ENCODE measurements at places on chromosomes 6 and 20. TPM values are rescaled to one million over a fixed set of nuclear protein-coding genes. Genes with fewer than 3 reads are reported as not detected.

PBOV1 gene
- 0.06 TPM for polyA plus RNA-seq

STX11 gene
- polyA plus RNA-seq: 3.2 TPM

GRCh38 chr6:137017081-137017480, 27.7 kb downstream of the IL20RA start:
- H3K27ac ChIP-seq: no peak overlapping the region
- H3K4me3 ChIP-seq: no peak overlapping the region
- H3K27me3 ChIP-seq: no peaks in the 10 kb centered on the region
- no peak for DNase-seq

DNA sequence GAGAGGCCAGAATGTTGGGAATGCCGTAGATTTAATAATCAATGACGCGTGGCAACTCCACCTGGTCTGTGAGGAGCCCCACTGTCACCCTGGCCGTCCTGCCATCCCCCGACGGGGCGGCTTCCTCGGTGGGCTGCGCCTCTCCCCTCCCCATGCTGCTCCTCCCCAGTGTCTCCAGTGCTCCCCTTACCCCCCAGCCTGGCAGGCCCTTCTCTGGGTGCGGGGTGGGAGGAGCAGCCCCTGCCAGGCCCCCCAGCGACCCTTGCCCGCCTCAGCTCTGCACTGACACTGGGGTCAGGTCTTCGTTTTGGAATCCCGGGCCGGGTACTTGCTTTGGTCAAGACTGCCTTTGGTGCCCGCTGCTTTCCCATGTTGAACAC, 82.3 kb upstream of the FRMD1 start:
- no peak overlapping the region for H3K4me3 ChIP-seq
- H3K27ac ChIP-seq: no peak overlapping the region
- H3K4me1 ChIP-seq: no peaks in the 10 kb centered on the region

DNA sequence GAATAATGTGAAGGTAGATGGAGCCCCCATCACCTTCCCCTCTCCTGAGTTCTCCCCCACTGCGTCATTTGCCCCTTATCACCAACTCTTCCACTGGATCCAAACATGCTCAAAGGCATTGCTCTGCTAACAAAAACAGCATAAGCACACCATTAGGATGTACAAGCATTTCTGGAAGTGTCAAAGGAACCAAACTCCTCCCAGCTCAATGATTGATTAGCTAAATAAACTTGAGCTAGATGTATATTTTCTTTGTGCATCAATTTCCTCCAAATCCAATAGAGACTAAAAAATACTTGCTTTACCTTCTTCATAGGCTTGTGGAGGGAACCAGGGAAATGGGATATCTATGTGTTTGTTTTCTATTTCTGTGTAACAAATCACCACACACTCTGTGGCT, 248.4 kb upstream of the JARID2 start:
- no peaks in the 10 kb centered on the region for H3K36me3 ChIP-seq
- DNase-seq: no peak
- no peaks in the 10 kb centered on the region for H3K27me3 ChIP-seq
- H3K27ac ChIP-seq: no peak overlapping the region

- DNase-seq: no peak
- H3K27me3 ChIP-seq: no peaks in the 10 kb centered on the region
- H3K27ac ChIP-seq: no peak overlapping the region
- H3K4me1 ChIP-seq: peaks cover 20% of the 10 kb centered on the region
Observed at GRCh38 chr6:15434263-15434662, 188.4 kb downstream of the JARID2 start.

- no peak overlapping the region for H3K27ac ChIP-seq
- no peak for DNase-seq
- no peaks in the 10 kb centered on the region for H3K36me3 ChIP-seq
- H3K4me3 ChIP-seq: no peak overlapping the region
- no peaks in the 10 kb centered on the region for H3K4me1 ChIP-seq
Observed at GRCh38 chr6:93248631-93249030, 170.7 kb downstream of the EPHA7 start.

DNA sequence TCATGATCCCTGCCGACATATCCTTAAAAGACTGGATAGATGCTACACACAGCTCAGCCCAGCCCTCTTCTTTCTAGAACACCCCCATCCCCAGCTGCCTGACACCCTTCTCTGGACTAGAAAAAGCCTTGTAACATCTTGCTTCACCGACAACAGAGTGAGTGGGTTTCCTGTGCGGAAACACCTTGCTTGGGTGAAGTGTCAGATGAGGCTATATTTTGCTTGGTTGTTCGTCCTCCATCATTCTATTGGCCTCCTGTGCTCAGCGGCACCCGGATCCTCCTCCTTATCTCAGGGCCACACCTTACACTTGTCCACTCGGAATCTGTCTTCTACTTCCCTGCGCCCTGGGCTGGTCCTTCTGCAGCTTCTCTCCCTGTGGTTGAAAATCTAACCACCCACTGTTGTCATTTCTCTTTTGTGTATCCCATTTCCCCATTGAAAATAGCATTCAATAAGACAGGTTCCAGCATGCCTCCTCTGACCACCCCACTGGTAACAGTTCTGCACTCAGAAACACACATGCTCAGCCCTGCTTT, 101.3 kb upstream of the MLN start:
- H3K4me3 ChIP-seq: no peak overlapping the region
- no peaks in the 10 kb centered on the region for H3K36me3 ChIP-seq
- H3K27me3 ChIP-seq: no peaks in the 10 kb centered on the region
- no peak overlapping the region for H3K27ac ChIP-seq
- no peak for DNase-seq
- H3K4me1 ChIP-seq: no peaks in the 10 kb centered on the region

GRCh38 chr6:105886814-105887544, 199.2 kb upstream of the PRDM1 start:
- DNase-seq: no peak
- no peaks in the 10 kb centered on the region for H3K27me3 ChIP-seq
- no peak overlapping the region for H3K27ac ChIP-seq
- H3K36me3 ChIP-seq: no peaks in the 10 kb centered on the region
- no peak overlapping the region for H3K4me3 ChIP-seq
- H3K4me1 ChIP-seq: no peaks in the 10 kb centered on the region

- H3K36me3 ChIP-seq: no peaks in the 10 kb centered on the region
- H3K27me3 ChIP-seq: no peaks in the 10 kb centered on the region
- peak overlapping the region; percentile 98 for H3K4me3 ChIP-seq
- H3K4me1 ChIP-seq: peaks cover 31% of the 10 kb centered on the region
Observed at GRCh38 chr20:17570347-17571152, 675 bp downstream of the DSTN start.

- H3K27me3 ChIP-seq: no peaks in the 10 kb centered on the region
- no peak overlapping the region for H3K4me3 ChIP-seq
- H3K27ac ChIP-seq: no peak overlapping the region
- no peaks in the 10 kb centered on the region for H3K36me3 ChIP-seq
- DNase-seq: no peak
- no peaks in the 10 kb centered on the region for H3K4me1 ChIP-seq
Observed at GRCh38 chr20:11796026-11796425, 121.7 kb upstream of the BTBD3 start.

DNA sequence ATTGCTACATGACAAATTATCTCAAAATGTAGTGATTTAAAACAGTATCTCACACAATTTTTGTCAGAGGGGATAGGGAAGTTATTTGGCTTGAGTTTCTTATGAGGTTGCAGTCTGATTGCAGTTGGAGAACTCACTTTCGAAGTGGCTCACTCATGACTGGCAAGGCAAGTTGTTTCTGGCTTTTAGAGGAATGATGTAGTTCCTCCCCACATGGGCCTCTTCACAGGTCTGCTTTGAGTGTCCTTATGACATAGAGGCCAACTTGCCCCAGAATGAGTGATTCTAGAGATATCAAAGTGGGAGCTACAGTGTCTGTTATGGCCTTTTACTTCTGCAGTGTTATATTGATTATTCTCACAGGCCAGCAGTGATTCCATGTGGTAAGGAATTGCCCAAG, 6.1 kb downstream of the DOP1A start:
- no peak overlapping the region for H3K27ac ChIP-seq
- H3K36me3 ChIP-seq: no peaks in the 10 kb centered on the region
- no peak overlapping the region for H3K4me3 ChIP-seq
- H3K27me3 ChIP-seq: no peaks in the 10 kb centered on the region
- H3K4me1 ChIP-seq: peaks cover 14% of the 10 kb centered on the region
- no peak for DNase-seq

DNA sequence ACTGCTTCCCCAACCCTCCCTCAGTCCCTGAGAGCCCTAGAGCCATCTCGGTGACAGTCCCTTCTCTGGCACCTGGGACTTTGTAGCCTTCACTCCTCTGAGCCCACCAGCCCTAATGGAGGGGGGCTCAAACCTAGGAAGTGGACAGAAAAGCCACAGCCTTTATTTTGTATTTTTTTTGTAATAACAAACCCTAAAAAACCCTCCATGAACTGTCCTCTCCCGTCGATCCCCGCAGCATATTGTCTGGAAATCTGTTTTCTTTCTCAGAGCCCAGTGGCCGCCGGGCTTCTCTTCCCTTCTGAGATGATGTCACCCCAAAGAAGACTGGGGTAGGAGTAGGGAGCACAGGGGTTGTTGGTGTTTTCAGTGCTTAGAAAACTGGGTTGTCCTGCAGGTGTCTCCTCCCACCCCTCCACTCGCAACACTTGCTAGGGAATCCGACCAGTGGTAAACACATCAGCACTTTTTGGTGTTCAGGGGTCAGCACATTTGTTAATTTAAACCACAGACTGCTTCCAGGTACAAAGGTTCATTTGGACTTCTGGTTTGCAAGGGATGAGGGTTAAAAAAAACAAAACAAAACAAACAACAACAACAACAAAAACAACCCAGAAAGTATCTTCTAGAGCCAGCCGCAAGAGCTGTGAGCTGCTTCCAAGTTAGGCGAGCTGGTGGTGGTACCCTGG, 9.9 kb downstream of the PAX1 start:
- no peak overlapping the region for H3K27ac ChIP-seq
- no peak overlapping the region for H3K4me3 ChIP-seq
- no peak for DNase-seq
- H3K4me1 ChIP-seq: no peaks in the 10 kb centered on the region
- H3K36me3 ChIP-seq: no peaks in the 10 kb centered on the region

DNA sequence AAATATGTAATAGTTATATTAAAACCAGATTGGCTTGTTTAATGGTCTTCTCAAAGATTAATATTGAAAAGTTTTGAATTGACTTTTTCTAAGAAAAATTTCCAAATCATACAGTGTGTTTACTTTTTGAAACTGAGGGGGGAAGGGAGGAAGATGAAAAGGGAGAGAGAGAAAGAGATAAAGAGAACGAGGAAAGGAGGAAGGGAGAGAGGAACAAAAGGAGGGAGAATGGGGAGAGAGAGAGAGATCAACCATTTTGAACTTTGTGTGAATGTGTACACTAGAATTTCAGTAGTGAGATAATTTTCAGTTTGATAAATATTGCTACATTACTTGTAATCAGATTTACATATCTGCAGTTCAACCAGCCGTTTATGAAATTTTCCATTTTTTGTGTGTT, 124.5 kb downstream of the EPHA7 start:
- no peaks in the 10 kb centered on the region for H3K36me3 ChIP-seq
- DNase-seq: no peak
- H3K4me1 ChIP-seq: no peaks in the 10 kb centered on the region
- H3K4me3 ChIP-seq: no peak overlapping the region

DNA sequence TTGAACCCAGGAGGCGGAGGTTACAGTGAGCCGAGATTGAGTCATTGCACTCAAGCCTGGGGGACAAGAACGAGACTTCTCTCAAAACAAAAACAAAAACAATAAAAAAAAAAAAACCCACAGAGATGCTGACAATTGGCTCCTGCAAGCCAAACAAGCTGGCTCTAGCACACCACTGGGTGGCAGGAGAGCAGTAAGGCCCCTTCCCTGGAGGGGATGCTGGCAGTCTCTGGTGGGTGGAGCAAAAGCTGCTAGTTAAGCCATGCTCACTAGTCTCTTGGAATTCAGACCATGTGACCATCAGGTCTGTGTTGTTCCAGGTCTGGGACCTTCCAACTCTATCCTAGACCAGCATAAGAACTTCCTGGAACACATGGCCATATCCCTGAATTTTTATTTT, 18.9 kb upstream of the DSN1 start:
- H3K27me3 ChIP-seq: no peaks in the 10 kb centered on the region
- H3K36me3 ChIP-seq: no peaks in the 10 kb centered on the region
- no peak overlapping the region for H3K4me3 ChIP-seq
- H3K4me1 ChIP-seq: no peaks in the 10 kb centered on the region
- DNase-seq: peak; percentile 10

DNA sequence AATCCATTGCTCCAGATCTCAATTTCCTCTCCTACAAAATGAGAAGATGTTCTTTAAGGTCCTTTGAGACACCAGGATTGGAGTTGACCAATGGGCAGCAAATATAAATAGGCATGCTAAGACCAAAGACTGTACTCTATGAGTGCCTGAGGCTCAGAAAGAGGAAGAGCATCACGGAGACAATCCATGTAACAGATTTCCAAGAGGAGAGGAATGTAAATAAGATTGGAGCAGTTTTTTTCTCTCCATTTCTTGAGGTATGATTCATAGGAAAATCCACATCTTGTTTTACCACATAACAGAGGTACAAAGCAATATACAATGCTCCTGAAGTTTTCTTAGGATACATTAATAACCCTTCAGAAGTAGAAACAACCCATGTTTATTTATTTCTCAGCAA, 109.8 kb downstream of the UBE3D start:
- DNase-seq: no peak
- H3K27me3 ChIP-seq: no peaks in the 10 kb centered on the region
- no peaks in the 10 kb centered on the region for H3K4me1 ChIP-seq
- H3K4me3 ChIP-seq: no peak overlapping the region
- no peaks in the 10 kb centered on the region for H3K36me3 ChIP-seq

CRIP3 gene
- polyA plus RNA-seq: 3.4 TPM

LAMP5 gene
- 0.54 TPM for polyA plus RNA-seq

GRCh38 chr6:132405143-132405915, 4.1 kb upstream of the MOXD1 start:
- DNase-seq: no peak
- peaks cover 31% of the 10 kb centered on the region for H3K27me3 ChIP-seq
- H3K4me1 ChIP-seq: no peaks in the 10 kb centered on the region
- H3K36me3 ChIP-seq: no peaks in the 10 kb centered on the region
- H3K27ac ChIP-seq: no peak overlapping the region

GRCh38 chr20:62156592-62157386, 13.2 kb downstream of the SS18L1 start:
- peaks cover 2% of the 10 kb centered on the region for H3K36me3 ChIP-seq
- DNase-seq: peak; percentile 70
- H3K4me3 ChIP-seq: no peak overlapping the region
- H3K27ac ChIP-seq: no peak overlapping the region
- H3K4me1 ChIP-seq: no peaks in the 10 kb centered on the region
- H3K27me3 ChIP-seq: no peaks in the 10 kb centered on the region

THBS2 gene
- polyA plus RNA-seq: 4.7 TPM

PDYN gene
- not detected for polyA plus RNA-seq

DNA sequence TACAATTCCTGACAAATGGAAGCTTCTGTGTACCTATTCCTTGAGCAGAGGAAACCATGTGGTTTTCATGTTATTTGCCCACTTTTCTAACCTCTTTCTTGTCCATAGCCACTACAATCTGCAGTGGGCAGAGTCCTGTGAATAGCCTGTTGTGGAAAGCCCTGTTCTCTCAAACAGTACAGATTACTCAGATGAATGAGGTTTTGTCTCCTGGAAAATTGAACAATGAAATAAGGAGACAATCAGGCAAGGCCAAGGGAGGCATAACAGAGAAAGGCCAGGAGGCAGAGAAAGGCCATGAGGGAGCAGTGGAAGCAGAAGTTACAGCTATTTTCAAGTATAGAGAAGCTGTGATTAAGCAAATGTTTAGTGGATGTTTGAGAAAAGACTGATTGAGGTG, 189.3 kb downstream of the GRIK2 start:
- no peak overlapping the region for H3K4me3 ChIP-seq
- DNase-seq: no peak
- no peaks in the 10 kb centered on the region for H3K27me3 ChIP-seq
- no peaks in the 10 kb centered on the region for H3K36me3 ChIP-seq
- no peaks in the 10 kb centered on the region for H3K4me1 ChIP-seq
